ENCODE measurements at places on chromosomes 5 and 9.

GRCh38 chr9:78286125-78286524 lies 10.8 kb upstream of the PSAT1 start:
- no peak for DNase-seq

DNA sequence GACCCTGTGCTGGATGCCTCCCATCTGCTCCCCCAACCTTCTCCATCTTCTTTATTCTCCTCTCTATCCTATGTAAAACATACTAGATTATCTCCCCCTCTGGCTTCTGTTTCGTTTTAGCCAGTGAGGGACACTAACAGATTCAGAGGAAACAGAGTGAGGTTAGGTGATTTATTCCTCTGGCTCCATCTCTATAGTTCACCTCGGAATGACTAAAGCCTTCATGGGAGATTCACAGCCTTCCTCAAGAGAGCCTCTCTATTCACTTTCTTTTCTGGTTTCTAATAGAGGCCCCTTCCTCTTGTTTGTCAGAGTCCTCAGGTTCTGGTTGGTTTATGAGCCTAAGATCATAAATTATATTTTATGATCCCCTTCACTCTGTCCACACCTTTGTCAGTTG lies 633.1 kb upstream of the TYRP1 start:
- DNase-seq, result no peak

DNA sequence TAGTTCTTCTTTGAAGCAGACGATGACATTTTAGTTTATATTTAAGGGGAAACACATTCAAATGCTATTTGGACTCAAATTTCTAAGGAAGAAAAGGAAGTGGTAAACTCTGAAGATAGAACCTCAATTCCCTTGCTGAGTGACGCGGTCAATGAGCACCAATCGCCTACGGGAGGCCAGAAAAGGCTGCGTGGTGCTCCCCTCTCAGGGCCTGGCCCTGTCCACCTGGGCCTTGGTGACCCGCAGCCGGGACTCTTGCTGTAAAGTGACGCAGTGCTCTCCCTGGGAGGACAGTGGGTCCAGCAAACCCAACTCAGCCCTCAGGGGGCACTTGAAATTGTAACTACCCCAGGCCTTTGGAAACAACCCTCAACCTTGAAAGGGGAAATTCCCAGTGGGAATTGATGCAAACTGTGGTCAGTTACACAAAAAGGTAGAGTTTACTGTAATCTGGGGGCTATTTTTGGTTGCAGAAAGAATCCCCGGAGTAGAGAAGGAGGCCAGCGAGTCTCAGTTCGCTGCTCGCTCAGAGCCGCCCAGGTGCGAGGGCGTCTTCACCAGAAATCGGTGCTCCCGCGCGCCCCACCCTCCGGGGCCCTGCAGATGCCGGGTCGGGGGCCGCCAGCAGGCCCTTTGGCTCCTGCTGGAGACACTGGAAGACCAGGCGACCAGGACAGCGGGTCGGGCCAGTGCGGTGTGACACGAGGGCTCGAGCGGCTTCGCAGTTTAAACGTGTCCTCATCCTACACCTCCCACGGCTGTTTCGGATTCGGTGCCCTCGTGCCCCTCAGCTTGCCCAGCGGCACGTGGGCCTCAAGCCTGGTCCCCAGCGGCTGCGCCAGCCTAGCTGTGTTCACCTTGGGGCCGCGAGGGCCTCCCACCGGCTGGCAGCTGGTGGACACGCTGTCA lies 1.4 kb upstream of the ANKRD33B start:
- DNase-seq, result no peak

- DNase-seq, result no peak
These were observed 59.8 kb downstream of the FGF1 start for GRCh38 chr5:142626099-142626498.

DNA sequence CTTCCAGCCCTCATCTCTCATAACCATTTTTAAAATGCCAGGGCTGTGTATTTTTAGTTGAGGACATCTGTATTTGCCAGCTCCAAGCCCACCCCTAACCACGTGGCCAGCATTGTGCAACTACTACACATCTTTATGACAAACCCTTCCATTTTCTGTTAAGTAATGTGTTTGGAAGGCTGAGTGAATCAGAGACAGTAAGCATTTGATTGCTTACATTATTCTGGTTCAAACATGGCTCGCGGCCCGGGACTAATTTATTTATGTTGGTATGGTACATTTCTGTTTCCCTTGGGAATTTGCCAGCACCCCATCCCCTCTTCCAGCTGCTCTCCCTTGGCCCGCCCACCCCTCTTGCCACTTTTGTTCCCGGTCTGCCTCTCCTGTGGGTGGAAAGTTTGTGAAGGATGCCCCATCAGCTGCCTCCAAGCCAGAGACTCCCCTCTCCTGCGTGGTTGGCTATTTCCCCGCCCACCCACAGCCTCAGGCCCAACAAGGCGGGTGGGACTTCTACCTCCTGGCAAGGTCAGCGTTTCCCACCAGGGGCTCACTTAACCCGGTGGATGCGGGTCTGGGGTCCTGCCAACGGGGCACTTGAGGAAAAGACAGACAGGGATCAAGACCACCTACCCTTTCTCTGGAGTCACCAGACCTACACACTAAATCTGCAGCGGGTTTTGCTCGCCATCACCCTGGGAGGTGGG lies 162.2 kb downstream of the HSD17B3 start:
- no peak for DNase-seq

GRCh38 chr5:154465169-154465568 lies 12.9 kb downstream of the HAND1 start:
- no peak for DNase-seq

Measured in stimulated activated CD4-positive, alpha-beta T cell treated with anti-CD3 and anti-CD28 coated beads, Interleukin-4, amount 100 ng/mL, for 4 hours (primary cell).